Stimulated activated CD8-positive, alpha-beta memory T cell treated with anti-CD3 and anti-CD28 coated beads, Interleukin-4, amount 100 ng/mL, for 24 hours (primary cell): ENCODE measurements at places on chromosomes 4 and X.

- no peak for DNase-seq
Observed at GRCh38 chr4:11376571-11376970, 52.1 kb downstream of the HS3ST1 start.

DNA sequence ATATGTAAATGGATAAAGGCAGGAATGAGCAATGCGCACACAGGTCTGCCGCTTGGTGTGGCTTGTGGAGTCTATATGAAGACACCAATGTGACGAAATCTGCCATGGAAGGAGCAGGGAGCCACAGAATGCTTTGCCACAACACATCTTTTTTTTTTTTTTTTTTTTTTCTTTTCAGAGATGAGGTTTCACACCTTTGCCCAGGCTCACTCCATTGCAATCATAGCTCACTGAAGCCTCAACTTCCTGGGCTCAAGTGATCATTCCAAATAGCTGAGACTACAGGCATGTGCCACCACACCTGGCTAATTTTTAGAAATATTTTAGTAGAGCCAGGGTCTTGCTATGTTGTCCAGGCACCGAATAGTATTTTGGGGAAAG lies 17.4 kb upstream of the SLC34A2 start:
- DNase-seq = no peak

DNA sequence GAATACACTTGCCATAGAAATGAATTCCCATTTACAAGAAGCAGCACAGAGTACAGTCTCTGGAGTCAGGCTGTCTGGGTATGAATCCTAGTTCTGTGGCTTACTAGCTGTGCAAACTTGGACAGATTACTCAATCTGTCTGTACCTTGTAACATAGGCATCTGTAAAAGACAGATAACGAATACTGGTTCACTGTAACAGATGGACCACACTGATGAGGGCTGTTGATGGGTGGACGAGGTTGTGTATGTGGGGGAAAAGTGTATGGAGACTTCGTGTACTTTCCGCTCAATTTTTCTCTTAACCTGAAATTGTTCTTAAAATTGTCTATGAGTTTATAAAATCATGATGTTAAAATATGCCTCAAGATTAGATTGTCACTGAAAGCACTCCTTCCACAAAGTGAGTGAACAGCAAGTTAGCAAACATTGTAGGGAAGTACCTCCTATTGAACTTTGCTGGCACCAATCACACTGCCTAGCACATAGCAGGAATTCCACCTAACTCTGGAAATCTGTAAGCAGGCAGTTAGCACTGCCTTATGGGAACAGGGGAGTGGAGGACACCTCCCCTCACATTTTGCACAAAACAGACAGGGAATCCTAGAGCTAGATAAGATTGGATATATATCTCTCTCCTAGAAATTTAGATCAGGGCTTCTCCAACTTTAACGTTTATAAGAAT lies 6.5 kb upstream of the EXOSC9 start:
- DNase-seq = no peak

DNA sequence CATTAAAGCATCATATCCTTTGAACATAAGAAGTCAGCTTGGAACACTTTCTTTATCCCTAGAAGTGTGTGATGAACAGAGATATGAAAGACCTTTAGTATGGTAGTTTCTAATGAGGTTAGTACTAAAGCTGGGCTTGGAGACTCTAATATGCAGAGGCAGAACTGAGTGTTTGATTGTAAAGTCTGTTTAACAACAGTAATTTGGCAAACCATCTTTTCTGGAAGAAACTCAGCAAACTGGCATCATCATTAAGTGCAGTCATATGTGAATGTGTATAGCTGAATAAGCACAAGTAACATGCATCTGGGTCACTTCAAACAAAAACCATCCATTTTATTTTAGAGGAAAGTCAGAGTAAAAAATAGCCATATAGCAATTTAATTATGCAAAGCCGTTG lies 385.9 kb upstream of the MAD2L1 start:
- no peak for DNase-seq

- no peak for DNase-seq
Observed at GRCh38 chr4:87416965-87417364, 5.4 kb upstream of the NUDT9 start.

DNA sequence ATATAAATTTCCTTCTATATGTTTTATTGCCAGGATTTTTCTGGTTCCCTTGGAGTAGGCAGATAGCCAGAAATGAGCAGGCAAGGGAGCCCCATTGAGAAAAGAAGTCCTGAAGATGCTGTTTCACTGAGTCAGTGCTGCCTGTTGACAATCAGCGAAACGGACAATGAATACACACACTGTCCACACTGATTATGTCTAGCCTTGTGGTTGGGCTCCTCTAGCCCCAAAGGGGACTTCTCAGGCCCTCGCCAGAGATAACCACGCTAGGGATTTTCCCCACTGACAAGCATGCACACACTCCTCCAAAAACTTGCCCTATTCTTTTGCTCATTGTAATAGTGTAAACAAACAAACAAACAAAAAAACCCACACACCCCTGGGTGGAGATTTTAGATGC lies 369.3 kb downstream of the DMD start:
- no peak for DNase-seq

- DNase-seq = no peak
Observed at GRCh38 chrX:104566681-104567501, 892 bp downstream of the IL1RAPL2 start.

DNA sequence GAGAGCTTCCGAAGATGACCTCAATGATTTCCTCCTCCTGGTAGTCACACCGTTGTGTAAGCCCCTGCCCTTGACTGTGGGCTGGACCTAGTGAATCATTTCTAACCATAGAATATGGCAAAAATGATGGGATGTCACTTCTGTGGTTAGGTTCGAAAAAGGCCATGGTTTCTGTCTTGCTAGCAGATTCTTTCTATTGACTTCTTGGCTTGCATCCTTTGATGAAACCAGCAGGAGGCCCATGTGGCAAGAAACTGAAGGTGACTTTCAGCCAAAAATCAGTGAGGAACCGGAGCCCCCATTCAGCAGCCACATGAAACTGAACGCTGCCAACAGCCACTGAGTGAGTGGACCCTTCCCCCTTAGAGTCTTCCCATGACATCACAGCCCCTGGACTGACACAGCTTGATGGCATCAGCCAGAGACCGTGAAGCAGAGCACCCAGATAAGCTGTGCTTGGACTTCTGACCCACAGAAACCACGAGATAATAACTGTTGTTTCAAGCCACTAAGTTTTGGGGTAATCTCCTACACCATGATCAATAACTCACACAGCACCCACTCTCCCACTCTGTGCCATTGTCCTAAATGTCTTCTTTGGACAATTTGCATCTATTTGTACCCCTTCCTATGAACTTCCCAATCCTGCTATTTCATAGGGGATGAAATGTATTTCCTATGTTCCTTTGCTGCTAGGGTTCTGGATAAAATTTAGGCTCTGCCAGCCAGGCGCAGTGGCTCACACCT lies 148.0 kb upstream of the STX18 start:
- DNase-seq = no peak

- DNase-seq = no peak
Observed at GRCh38 chr4:25788703-25789238, 74.0 kb downstream of the SEL1L3 start.

DNA sequence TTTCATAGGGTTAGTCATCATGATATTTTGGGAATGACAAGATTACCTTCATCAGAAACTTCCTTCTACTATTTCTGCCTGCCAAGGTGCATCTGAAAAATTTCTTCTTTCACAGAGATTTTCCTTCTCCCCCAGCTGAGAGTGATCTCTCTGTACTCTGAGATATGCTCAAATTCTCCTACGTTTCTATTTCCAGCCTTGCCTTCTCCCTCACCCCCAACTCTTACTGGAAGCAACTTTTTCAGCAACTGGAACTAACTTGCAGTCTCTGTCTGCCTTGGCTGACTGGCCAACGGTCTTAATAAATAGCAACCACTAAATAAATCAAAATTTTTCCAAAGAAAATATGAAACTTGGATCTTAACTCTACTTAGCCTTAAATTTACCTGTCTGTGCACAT lies 122.3 kb downstream of the MAML3 start:
- DNase-seq = no peak

DNA sequence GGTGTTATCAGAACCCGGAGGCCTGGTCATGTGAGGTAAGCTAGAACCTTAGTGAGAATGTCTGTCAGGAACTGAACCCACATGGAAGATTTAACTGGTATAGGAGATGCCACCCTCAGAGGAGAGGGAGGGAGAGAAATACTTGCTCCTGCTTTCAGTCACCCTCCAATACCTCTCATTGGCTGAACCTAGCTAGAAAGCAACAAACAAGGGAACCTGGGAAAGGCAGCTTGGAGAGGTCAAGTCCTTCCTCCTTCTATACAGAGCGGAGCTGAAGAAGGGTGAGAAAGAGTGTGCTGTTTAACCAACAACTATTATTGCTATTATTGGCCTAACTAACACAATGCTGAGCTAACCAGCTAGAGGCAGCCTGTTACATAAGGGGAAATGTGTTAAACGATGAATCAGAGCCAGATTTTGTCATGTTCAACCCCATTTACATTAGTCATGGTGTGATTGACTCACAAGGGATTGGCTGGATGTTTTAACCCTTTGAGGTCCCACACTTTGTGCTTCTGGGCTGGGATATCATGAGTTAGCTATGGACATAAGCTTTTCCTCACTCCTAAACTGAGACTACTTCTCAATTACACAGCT lies 96.5 kb upstream of the ESX1 start:
- DNase-seq = no peak

DNA sequence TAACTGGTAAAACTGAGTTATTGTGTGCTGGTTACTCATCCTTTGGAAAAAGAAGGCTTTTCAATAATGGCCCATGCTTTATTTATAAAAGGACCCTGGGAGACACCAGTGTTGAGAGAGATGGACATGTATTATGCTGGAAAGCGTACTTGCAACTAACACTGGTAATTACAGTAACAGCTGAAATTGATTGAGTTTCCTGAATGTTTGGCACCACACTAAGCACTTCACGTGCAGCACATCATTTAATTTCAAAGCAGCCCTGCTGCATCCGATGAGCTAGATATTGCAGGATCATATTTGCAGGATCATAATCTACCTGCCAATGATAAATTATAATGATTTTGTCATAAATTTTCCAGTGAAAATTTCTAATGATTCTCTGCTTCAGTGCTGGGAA lies 81.5 kb downstream of the QRFPR start:
- no peak for DNase-seq

DNA sequence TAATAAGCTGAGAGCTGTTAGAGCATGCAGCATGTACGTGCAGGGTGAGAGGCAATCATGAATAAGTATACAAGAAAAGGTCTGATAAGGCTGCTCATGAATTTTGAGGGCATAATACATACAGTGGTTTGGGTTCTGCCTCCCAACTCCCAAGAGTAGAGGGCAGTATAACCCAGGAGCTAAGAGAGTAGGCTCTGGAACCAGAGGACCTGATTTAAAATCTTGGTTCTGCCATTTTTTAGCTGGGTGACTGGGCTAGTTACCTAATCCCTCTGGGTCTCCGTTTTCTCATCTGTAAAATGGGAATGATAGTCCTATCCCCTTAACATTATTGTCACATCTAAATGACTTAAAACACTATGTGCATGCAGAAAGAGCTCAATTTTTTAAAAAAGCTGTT lies 85.3 kb downstream of the LNX1 start:
- no peak for DNase-seq

DNA sequence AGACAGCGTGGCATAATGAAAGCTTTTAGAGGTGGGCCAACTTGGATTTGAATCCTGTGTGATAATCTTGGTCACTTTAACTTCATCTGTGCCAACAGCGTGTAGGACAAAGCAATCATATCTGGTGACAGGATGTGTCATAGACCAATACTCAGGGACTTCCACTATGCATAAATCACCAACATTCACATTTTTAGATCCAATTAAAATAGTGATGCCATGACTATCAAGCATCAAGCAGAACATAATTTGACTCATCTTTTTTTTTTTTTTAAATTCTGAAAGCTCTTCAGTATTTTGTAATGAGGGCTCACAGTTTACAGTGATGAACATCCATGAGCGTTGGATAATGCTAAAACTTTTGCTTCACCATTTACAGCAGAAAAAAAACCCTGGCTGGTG lies 27.3 kb upstream of the RAPGEF2 start:
- DNase-seq = no peak

DNA sequence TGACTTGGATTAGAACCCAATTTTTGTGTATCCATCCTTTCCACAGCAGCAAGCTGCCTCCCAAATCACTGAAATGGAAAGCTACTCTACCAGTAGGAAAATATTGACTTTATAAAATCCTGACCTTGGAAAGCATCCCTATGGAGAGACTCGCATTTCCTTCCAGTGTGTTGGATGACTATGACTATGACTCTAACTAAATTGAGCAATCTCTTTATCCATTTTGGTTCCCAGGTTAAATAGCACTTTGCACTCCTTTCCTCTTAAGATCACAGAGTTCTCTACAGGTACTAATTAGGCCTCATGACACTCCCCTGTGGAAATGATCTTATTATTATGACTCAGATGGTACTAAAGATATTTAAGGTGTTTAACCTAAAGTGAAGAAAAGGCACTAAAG lies 431.8 kb downstream of the PPARGC1A start:
- no peak for DNase-seq

DNA sequence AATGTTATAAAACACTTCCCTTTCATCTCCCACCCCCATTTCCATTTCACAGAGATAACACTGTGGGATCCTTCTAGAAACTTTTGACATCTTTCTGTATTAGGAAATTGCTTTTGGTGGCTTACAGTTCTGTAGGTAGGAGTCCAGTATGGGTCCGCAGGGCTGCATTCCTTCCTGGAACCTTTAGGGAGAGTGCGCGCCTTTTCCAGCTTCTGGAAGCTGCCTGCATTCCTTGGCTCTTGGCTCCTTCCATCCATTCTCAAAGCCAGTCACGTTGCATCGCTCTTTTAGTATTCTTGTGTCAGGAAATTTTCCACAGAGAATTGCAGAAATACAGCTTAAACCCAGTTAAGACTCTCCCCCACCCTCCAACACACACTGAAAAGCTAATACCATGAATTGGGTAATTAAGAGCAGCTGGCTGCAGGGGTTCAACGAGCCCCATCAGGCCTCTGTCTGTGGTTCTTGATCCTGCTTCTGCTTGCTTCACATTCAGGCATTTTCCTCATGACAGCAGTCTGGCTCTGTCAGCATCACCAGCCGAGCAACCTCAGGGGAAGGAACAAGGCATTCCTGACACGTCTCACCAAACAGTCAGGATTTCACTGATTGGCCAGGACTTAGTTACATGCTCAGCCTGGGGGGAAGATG lies 48.8 kb downstream of the SEPTIN11 start:
- no peak for DNase-seq

GRCh38 chr4:95180531-95181242 lies 368.1 kb downstream of the UNC5C start:
- no peak for DNase-seq

DNA sequence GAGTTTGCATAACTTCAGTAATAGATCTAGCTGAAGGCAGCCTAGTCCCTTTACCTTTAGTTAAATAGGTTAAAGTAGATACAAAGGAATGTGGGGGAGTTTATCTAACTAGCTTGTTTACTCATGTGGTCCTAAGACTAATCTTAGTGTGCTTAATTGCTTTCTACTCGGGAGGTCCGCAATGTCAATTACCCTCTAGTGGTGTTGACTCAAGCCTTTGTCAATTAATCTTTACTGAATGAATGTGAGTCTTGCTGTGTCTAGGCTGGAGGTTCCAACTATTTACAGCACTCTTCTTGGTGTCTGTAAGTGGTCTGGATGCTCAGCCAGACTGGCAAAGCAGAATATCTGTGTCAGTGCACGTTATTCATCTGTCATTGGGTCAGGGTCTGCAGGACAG lies 17.9 kb upstream of the YTHDC1 start:
- no peak for DNase-seq

GRCh38 chrX:9911487-9911886 lies 55.7 kb upstream of the CLDN34 start:
- DNase-seq = no peak
